Renal cortical epithelial cell (primary cell): ENCODE measurements at places on chromosomes 3 and 15.

DNA sequence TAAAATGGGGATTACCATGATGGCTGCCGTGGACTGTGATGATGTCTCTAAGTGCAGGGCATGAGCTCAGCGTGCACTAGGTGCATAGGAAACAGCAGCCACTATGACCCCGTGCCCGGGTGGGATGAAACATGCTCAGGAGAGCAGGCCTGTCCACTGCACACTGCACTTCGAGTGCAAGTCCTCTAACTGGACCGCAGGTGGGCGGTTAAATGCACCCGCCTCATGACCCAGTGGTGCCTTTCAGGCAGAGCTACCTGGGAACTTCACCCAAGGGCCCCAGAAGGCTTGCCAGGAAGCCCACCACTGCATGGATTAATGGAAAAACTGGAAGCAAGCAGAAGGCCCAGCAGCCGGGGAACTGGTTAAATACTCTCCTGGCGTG, 34.0 kb downstream of the PRKCD start:
- no peak for DNase-seq

DNA sequence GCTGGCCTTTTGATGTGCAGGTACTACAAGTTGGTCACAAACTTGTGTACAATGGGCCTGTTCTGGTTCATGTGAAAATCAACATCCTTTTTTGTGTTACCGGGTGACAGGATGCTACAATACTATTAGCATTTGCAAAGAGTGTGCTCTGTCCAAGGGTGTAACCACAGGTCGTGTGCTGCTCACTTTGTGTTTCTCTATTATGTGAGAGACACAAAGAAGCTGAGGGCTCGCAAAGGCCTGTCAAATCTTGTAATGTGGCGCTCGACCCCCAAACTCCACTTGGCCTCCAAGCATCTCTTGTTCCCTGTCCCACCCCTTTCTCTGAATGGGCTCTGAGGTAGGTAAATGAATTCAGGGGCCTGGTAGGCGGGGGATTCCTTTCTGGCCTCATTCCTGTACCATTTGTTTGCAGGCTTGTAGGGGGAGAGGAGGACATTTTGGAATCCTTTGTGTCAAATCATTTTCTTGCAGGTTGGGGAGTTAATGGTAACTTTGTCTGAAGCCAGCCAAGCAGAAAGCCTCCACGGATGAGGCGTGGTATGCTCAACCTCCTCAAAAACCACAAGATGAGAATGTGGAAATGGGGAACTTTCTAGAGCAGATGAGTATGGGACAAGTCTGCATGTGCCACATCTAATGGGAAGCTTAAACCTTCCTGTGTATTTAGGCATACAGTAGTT, 109.1 kb downstream of the OPA1 start:
- peak; percentile 91 for DNase-seq

DNA sequence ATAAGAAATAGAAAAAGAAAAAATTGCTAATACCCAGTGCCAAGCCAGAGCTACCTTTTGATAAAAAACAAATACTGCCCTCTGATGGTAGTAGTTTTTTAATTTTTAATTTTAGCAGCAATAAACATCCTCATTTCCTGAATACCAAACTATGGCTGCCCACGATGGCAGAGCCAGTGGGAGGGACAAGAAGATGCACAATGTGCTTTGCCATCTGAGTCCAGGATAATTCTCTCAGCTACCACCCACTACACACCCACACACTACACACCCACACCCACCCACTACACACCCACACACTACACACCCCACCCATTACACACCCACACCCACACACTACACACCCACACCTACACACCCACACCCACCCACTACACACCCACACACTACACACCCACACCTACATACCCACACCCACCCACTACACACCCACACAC, 17.8 kb downstream of the CEP19 start:
- peak; percentile 15 for DNase-seq

GRCh38 chr3:143848704-143849103, 436 bp upstream of the SLC9A9 start:
- DNase-seq = no peak

DNA sequence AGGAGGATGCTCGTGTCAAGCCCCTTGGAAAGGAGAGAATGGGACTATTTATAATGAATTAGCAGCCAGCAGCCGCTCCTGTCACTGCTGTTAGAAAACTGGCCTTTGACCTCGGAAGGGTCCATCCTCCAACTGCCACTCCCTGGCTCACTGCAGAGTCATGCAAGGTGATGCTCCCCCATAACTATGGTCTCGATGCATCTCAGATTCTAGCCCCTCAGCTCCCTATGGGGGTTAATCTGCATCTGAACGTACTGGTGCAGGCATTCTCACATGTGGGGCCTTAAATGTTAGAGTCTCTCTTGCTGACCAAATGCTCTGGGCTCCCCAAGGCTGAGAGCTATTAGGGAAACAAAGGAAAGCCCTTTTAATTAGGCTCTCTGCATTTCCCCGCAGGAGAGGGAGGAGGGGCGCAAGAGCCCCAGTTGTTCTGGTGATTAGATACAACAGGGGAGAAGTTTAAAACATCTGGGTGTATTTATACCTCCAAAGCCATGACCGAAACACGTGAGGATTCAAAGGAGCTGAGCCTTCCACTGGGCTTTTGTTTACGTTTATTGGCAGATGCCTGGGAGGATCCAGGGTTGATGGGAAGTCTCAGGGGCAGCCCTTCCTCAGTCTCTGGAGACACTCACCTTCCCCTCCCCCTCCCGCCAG, 182.5 kb downstream of the OPA1 start:
- no peak for DNase-seq

DNA sequence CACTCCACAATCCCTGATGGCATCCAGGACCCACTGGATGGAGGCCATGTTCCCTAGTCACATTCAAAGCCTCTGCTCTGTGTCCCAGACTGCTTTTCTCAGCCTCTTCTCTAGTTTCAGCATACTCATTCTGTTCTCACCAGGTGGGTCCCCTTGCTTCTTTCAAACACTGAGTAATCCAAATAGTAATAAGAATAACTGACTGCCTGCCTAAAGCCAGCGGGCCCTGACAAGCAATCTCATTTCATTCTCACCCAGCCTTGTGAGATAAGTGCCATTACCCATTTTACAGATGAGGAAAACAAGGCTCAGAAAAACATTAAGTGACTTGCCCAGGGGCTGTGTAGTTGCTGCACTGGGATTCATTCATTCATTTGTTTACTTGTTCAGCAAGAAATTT, 25.4 kb downstream of the MAPKAPK3 start:
- no peak for DNase-seq

DNA sequence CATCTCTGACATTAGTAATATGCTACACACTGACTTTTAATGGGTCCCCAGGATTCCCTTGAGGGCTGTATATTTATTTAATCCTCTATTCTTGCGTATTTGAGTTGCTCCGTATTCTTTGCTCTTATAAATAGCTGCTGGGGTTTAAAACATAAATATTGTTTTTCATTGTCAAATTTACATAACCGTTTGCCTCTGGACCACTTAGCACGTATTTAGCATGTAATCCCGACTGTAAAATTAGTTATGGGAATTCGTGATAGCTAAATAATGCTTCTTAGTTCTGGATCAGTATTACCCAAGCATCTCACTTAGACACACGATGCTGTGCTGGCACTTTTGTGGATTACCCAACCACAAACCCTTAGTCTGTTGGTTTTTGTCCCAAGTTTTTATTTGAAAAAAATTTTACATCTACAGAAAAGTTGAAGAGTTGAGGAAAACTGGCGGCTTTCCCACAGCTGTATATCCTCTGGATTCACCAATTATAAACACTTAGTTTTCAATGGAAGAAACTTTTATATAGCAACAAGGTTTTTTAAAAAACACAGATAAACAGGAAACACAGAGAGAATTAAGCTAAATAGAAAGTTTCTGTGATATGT, 296.8 kb upstream of the TPM1 start:
- DNase-seq = no peak

DNA sequence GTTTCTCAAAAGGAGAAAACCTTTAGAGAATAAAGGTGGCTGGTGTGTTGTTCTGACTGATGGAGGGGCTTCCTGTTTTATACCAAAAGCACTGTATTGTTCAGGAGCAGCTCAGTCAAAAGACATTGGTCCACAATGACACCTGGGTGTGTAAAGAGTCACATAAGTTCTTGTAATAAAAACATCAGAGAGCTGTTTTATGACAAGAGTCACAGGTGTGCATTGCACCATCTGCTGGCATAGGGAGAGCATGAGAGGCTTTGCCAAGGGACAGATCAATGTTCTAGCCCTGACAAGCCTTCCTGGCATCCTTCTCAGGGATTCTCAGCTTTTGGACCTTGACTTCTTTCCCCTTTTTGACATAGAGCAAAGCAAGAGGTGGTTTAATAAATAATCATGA, 20.4 kb downstream of the ARPP21 start:
- peak; percentile 57 for DNase-seq

DNA sequence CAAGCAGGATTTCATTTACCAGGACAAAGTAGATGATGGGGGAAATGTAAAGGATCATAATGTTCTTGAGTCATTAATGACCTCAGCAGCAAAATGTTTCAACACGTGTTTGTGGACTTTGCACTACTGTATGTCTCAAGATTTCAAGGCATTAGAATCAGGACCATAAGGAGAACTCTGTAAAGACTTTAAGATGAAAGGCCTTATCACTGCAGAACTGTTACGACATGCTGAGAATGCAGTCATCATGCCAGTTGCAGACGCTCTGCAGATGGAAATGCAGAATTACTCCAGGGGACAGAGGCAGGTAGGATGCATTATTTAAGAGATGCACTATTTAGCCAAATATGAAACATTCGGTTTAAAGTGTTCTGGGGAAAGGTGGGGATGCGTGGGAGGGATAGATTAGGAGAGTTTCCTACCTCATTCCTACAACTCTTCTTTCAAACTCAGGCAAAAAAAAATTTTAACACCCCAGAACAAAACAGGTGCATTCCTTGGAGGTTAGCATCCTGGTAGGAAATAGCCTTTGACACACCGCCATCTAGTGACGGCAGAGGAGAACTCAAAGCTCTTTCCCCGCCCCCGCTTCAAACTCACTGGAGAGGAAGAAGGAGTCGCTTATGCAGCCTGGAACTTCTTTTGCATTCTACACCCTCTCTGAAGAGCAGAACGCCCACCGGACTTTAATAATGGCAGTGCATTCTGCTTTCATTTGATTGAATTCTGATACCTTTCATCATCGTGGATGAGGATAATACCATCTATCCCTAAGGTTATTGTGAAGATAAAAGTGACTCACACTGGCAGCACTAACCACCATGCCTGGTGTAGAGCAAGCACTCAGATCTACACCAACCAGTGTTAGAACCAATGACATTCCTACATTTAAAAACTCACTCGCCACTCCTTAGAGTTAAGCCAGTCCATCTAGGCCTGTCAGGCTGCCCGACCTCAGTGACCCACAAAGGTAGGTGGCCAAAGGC, 43.1 kb upstream of the TOPAZ1 start:
- DNase-seq = peak; percentile 64

- peak; percentile 68 for DNase-seq
Measured at GRCh38 chr3:7193269-7193668, 332.4 kb downstream of the GRM7 start.

GRCh38 chr3:81354119-81354518, 407.3 kb downstream of the GBE1 start:
- no peak for DNase-seq

DNA sequence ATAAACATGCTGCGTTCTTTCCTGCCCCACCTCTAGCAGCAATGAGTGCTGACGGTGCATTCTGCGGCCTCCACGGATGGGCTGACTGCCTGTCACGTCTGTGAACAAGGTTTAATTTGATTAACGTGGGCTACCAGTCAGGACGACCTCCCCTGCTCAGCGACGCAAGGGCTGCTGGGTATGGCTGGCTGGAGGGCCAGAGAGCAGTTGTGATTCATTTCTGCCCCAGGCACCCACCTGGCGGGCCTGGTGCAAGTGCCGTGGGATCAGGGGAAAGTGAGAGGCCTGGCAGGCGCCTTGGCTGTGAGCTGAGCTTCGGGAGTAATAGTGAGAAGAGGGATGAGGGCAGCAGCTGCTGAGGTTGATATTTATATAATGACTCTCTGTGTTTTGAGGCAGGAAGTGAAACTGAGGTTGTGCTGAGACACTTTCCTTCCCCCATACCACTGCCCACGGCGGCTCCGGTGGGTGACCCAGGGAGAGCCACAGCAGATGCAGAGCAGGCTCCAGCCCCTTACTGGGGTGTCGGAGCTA, 190.4 kb upstream of the BCL6 start:
- DNase-seq = no peak

DNA sequence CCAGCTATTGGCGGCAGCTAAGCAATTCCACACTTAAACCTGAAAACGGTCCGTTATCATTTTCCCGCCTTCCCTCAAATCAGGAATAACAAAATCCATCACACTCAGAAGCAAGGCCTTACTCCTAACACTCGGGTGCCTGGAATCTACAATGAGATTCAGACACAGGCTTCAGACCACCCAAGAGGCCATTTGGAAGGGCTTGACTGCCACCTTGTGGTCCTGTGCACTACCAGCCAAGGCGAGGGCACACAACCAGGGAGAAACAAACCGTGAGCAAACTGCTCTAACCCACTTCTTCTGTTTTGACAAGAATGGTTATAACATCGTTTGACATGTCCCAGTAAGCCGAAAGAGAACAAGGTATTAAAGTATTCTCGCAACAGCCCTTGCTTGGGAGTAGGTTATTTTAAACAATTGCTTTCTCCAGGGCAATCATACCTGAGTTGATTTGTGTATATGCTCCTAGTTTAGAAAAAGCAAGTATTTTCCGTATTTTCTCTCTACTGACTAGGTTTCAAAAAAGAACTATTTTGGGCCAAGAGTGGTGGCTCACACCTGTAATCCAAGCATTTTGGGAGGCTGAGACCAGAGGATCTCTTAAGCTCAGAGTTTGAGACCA, 40.1 kb upstream of the TAFA4 start:
- peak; percentile 42 for DNase-seq

DNA sequence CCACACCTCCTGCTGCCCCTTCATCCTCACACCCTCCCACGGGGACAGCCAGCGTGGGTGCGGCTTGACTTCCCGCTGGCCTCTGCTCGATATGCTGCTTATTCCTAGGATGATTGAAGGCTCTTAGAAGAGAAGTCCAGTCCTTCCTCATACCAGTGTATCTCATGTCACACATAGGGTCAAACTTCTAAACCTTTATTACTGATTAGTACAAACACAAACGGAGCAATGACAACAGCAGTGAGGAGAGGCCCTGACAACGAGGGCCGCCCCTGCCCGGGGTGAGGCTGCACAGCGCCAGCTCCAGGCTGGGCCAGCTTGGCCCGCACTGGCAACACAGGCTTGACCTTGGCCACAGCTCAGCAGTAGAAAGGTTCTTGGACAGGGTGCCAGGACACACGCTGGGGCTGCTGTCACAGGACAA, 3.7 kb downstream of the CIB1 start:
- peak; percentile 47 for DNase-seq

- DNase-seq = peak; percentile 63
Measured at GRCh38 chr15:45064386-45064785, 41.4 kb downstream of the SORD start.

GRCh38 chr3:152646004-152646403, 188.9 kb upstream of the P2RY1 start:
- DNase-seq = no peak

DNA sequence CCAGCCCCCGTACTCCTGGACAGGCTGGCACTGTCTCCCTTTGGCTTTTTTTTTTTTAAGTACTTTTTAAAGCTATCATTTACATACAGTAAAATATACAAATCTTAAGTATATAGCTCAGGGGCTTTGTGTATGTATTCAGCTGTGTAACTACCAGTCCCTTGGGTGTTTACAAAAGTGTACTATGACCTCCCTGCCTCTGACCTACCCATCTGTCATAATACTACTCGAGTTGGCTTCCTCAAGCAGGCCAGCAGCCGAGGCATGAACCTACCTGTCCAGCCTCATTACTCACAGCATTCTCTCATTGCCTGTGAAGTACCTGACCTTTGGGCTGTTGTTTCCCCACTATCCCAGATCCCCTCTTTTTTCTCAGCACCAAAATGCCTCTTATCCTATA, 33.2 kb downstream of the ABHD2 start:
- DNase-seq = no peak
